Lower lobe of right lung (tissue), 2 donors: ENCODE measurements at places on chromosomes 16 and 17.

GRCh38 chr16:47927330-47927729 is 228.5 kb downstream of the ABCC12 start:
- DNase-seq, result no peak

GRCh38 chr17:44384281-44384822 is 5.1 kb downstream of the ITGA2B start:
- no peak for DNase-seq

- peak; percentile 51 for DNase-seq
These were observed 594 bp upstream of the SLC22A31 start for GRCh38 chr16:89200850-89201411.

DNA sequence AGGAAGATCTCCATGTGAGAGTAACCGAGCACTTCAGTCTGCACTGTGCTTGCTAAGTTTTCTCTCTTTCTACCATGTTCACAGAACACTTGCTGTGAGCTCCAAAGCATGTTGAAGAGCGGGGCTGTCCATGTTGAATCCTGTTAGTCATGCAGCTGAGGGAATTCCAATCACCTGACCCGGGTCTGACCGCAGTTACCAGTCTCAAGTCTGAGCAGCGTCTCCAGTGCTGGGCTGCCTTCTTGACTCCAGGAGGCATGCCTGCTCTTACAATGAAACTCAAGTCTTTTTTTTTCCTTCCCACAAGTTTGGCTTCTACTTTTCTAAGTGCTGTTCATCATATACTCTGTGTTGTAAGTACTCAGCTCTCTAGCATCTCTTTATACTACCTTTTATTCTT is 44.3 kb downstream of the HOXB1 start:
- DNase-seq, result no peak

DNA sequence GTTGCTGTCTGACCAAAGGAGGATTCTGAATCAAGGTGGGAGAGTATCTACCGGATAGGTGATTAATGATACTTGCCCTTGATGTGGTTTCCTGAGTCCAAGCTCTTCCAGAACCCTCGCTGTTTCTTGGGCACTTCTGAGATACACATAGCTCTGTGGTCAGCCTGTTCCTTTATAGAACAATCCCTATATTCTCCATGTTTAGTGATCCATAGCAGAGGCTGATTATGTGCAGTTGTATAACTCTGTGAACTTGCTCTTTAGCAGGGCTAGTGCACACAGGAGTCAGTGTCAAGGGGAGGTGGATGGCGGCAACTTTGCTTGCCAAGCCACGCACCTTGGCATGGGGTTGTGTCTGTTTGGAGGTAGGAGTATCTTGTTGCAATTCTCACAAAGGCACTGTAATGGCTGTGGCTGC is 36.1 kb downstream of the ARL4D start:
- DNase-seq, result no peak

DNA sequence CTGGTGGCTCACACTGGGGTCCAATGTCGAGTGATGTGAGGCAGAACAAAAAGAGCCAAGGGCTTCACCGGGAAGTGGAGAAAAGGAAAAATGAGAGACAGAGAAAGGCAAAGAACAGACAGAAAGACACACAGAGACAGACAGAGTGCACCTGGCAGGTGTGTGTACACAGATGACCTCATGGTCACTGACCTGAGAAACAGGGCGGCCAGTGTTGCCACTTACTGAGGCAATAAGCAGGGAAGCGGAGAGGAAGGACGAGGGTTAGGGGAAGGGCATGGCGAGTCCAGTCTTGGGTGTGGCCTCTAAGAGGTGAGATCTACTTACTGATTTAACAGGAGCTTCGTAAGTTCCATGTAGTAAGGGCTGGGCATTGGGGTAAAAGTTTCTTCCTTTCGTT is 7.5 kb downstream of the GINS2 start:
- DNase-seq, result peak; percentile 30

DNA sequence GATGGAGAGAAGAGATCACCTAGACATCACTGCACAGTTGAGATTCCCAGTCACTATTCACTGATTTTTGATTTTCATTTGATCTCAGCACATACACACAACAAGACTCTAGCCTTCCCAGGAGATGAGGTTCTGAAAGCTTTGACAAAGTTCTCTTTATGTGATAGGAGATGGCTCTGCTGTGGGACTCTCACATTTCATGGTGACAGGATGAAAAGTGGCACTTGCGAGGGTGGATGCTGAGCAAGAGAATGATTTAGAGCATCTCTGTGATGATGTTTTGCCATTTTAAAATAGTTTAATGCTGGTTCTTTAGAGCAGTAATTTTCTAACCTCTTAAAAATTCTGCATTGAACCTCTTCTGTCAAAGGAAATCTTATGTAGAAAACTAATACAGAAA is 113.3 kb upstream of the CA10 start:
- DNase-seq, result no peak

GRCh38 chr17:32971171-32971570 is 20.5 kb upstream of the SPACA3 start:
- no peak for DNase-seq

- DNase-seq, result no peak
These were observed 15.3 kb downstream of the NFATC3 start for GRCh38 chr16:68100488-68100887.
